ENCODE measurements at places on chromosomes 13 and 19.

- H3K36me3 ChIP-seq, result peaks cover 94% of the 10 kb centered on the region
- H3K27me3 ChIP-seq, result no peaks in the 10 kb centered on the region
- DNase-seq, result no peak
- H3K27ac ChIP-seq, result no peak overlapping the region
- no peak overlapping the region for H3K4me3 ChIP-seq
These were observed 15.6 kb upstream of the CCDC97 start for GRCh38 chr19:41294393-41294792.

DNA sequence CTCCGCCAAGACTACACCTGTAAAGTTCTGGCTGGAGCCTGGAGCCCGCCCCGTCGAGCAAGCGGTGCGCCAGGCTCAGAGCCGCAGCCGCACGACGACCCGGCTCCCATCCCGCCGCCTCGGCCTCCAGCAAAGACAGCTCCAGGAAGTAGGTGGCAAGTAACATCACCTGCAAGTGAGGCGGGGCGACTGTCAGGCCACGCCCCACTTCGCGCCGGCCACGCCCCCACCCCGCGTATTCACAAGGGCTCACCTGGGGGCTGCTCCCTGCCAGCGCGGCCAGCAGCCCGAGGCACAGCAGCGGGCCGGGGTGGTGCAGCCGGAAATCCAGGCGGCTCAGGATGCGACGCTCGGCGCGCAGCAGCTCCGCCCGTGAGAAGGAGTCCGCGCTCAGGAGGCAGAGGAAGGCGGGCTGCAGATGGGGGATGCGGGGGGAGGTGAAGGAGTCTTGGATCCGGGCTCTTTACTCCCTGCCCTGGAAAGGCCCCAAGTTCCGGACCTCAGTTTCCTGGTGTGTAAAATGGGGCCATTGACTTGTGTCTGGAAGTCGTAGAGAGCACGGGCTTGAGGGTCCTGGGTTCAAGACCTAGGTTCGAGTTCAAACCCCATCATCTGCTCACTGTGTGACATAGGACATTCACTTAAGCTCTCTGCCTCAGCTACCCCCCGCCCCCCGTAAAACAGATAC, 3.2 kb downstream of the CCNP start:
- no peaks in the 10 kb centered on the region for H3K36me3 ChIP-seq
- H3K4me1 ChIP-seq, result peaks cover 12% of the 10 kb centered on the region
- H3K27ac ChIP-seq, result no peak overlapping the region
- no peak overlapping the region for H3K4me3 ChIP-seq
- H3K27me3 ChIP-seq, result peaks cover 6% of the 10 kb centered on the region

DNA sequence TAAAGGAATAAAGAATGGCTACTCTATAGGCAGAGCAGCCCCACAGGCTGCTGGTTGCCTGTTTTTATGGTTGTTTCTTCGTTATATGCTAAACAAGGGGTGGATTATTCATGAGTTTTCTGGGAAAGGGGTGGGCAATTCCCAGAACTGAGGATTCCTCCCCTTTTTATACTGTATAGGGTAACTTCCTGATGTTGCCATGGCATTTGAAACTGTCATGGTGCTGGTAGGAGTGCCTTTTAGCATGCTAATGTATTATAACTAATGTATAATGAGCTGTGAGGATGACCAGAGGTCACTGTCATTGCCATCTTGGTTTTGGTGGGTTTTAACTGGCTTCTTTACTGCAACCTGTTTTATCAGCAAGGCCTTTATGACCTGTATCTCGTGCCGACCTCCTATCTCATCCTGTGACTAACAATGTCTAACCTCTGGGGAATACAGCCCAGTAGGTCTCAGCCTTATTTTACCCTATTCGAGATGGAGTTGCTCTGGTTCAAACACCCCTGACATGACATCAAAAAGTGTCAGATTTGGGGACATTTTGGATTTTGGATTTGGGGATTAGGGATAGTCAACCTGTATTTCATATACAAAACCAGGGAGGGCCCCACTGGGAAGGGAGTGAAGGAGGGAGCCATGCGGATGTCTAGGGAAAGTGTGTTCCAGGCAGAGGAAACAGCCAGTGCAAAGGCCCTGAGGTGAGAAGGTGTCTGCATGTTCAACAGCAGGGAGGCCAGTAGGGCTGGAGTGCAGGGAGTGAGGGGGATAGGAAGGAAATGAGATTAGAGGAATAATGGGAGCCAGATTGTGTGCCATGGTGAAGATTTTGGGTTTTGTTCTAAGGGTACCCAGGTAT, 10.9 kb downstream of the FXYD5 start:
- peak; percentile 8 for DNase-seq
- peaks cover 62% of the 10 kb centered on the region for H3K36me3 ChIP-seq
- H3K4me1 ChIP-seq, result no peaks in the 10 kb centered on the region
- H3K4me3 ChIP-seq, result no peak overlapping the region
- no peaks in the 10 kb centered on the region for H3K27me3 ChIP-seq

- H3K36me3 ChIP-seq, result no peaks in the 10 kb centered on the region
- H3K4me1 ChIP-seq, result peaks cover 11% of the 10 kb centered on the region
- H3K27ac ChIP-seq, result no peak overlapping the region
- H3K27me3 ChIP-seq, result peaks cover 4% of the 10 kb centered on the region
- peak; percentile 44 for DNase-seq
These were observed 2.5 kb upstream of the NR2C2AP start for GRCh38 chr19:19205416-19206410.

- peak; percentile 32 for DNase-seq
- peaks cover 8% of the 10 kb centered on the region for H3K4me1 ChIP-seq
- no peak overlapping the region for H3K27ac ChIP-seq
- H3K4me3 ChIP-seq, result no peak overlapping the region
- H3K36me3 ChIP-seq, result no peaks in the 10 kb centered on the region
These were observed 12.3 kb downstream of the FAM187B start for GRCh38 chr19:35216016-35216832.

- peaks cover 1% of the 10 kb centered on the region for H3K4me1 ChIP-seq
- no peaks in the 10 kb centered on the region for H3K36me3 ChIP-seq
- no peak for DNase-seq
- H3K27me3 ChIP-seq, result no peaks in the 10 kb centered on the region
- H3K27ac ChIP-seq, result no peak overlapping the region
These were observed 49.8 kb downstream of the ELF1 start for GRCh38 chr13:40969169-40969901.

DNA sequence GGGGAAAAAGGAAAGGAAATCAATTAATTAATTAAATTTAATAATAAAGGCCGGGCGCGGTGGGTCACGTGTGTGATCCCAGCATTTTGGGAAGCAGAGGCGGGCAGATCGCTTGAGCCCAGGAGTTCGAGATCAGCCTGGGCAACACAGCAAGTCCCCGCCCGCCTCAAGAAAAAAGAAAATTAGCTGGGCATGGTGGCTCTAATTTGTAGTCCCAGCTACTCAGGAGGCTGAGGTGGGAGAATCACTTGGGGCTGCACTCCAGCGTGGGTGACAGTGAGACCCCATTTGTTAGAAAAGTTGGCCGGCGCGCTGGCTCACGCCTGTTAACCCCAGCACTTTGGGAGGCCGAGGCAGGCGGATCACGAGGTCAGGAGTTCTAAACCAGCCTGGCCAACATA, 733 bp upstream of the CD320 start:
- H3K4me1 ChIP-seq, result peaks cover 14% of the 10 kb centered on the region
- no peaks in the 10 kb centered on the region for H3K27me3 ChIP-seq
- no peak overlapping the region for H3K27ac ChIP-seq
- DNase-seq, result no peak
- peak overlapping the region; percentile 75 for H3K4me3 ChIP-seq
- H3K36me3 ChIP-seq, result peaks cover 21% of the 10 kb centered on the region
